ENCODE measurements at places on chromosomes 12 and 14. TPM values are rescaled to one million over a fixed set of nuclear protein-coding genes. Genes with fewer than 3 reads are reported as not detected.

The EML1 gene
- 33.3 TPM for total RNA-seq

DNA sequence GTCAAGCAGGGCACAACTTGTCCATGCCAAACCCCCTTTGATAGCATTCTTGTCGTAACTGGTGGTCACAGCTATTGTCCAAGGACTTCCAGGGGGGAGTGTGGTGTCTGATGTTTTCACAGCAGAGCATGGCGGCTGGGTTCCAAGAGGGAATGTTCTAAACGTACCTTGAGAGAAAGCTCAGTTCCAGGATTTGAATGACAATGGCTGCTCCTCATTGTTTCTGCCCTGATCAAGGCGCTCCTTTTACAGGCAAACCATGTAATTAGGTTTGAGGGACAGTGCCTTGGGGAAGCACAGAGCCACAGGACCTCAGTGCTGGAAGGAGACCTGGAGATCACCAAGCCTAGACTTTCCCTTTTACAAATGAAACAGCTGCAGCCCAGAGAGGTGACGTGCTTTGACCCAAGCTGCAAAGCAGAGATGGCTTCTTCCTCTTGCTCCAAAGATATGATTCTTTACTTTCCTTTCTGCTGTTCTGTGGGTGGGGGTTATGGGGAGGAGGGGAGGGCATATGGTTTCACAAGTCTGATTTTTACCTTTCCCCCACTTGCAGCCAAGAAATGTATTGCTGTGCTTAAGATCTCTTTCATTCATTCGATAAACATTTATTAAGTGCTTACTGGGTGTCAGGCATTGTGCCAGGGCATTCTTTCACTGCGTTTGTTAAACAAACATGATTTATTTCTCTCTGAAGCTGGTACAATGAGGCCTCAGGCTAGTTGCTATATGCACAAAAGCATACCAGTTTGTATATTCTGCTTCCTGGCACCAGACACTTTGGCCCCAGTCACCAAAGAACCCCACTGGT lies 172.8 kb downstream of the KTN1 start:
- DNase-seq: no peak
- no peaks in the 10 kb centered on the region for H3K27me3 ChIP-seq
- no peak overlapping the region for H3K4me3 ChIP-seq
- H3K27ac ChIP-seq: no peak overlapping the region

DNA sequence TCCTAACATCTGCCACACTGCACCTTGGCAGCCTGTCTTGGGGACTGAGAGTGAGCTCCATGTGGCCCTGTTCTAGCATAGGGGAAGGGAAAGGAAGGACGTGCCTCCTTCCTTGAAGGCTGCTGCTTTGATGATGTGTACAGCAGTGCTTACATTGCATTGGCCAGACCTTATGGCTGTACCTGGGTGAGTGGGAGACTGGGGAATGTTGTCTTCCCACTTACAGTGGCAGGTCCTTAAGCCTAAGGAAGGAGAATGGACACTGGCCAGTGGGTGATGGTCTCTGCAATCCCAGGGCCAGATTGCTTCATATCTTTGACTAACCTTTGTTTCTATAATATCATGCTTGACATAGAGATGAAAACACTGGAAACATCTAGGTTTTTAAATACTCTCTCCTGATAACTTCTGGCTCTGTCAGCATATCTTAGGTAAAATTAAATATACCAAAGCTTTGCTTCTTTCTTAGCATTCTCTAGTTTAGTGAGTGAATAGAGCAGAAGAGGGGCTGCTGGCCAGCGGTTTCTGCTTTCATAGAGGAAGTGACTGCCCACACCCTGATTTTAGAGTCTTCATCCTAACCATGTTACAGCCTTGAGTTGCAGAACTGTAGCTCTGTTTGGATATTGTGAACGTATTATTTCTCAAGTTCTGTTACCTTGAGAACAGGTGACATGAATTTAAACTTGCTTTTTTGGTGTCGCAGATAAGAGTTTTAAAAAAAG lies 27.2 kb downstream of the KLC1 start:
- H3K4me1 ChIP-seq: peaks cover 14% of the 10 kb centered on the region
- no peaks in the 10 kb centered on the region for H3K27me3 ChIP-seq
- H3K27ac ChIP-seq: no peak overlapping the region
- no peak overlapping the region for H3K4me3 ChIP-seq
- DNase-seq: no peak
- peaks cover 71% of the 10 kb centered on the region for H3K36me3 ChIP-seq

DNA sequence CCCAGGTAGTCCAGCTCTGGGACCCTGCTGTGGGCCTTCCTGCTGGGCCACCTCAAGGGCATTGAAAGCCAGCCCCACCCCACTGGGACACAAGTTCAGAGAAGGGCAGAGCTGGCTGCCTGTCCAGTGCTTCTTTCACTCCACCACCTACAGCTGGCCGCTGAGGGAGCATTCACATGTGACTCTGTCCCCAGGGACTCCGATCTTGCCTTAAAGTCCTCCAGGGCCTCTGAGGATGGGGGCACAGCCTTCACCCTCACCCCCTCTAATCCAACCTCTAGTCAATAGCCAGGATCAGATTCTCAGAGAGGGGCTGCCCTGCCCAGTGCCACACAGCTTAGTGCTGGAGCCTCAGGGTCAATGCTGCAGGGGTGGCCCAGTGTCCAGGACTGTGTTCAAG lies 5.0 kb upstream of the CYP46A1 start:
- no peak overlapping the region for H3K4me3 ChIP-seq
- DNase-seq: no peak
- no peaks in the 10 kb centered on the region for H3K36me3 ChIP-seq
- H3K27ac ChIP-seq: no peak overlapping the region

- no peaks in the 10 kb centered on the region for H3K27me3 ChIP-seq
- peak overlapping the region; percentile 54 for H3K27ac ChIP-seq
- no peak overlapping the region for H3K4me3 ChIP-seq
- DNase-seq: no peak
Observed at GRCh38 chr12:2243275-2243674, 190.5 kb downstream of the CACNA1C start.

DNA sequence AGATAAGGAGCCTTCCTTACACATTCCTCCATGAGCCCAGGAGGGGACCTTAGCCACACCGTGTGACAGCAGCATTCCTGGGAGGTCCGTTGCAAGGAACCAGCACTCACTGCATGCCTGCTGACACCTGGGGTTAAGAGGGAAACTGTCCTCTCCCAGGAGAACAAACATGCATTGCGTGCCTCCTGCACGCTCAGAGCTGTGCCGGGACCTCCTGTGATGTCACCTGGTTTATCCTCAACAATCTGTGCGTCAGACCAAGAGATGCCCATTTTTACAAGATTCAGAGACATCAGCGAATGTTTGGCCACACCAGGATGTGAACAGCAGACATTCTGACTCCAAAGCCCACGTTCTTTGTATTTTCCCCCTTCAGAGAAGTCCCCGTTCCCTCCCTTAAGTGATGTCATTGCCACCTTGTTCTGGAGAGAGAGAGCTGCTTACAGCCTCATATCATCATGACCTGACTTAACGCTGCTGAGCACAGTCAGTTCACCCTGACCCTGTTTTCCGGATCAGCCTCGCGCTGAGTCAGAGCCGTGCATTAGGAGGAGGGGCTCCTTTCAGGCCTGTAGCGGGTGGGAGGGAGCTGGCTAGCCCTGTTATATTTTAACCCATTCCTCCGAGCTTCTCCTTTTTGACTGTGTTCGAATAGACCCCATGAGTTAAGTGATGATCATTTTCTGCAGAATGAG lies 36.2 kb downstream of the TMEM120B start:
- H3K4me1 ChIP-seq: peaks cover 7% of the 10 kb centered on the region
- DNase-seq: peak; percentile 26
- no peaks in the 10 kb centered on the region for H3K27me3 ChIP-seq
- no peak overlapping the region for H3K4me3 ChIP-seq

The ABCC9 gene
- 104 TPM for total RNA-seq

The KLHL28 gene
- total RNA-seq: 13.2 TPM

DNA sequence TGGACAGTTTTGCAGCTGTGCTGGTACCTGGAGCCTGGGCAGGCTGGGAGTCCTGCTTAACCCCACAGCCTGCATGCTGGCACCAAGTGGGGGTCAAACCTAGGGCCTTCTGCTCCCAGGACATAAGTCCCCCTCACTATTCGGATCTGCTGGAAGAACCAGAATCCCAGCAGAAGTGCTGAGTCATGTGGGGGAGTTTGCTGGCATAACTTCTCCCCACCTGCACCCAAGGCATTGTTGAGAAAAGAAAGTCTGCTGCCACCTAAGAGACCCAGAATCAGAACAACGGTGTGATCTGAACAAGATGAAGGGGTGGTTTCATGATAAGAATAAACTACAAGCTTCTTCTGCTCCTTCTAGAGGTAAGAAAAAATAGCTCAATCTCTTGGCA lies 102.7 kb downstream of the RBM19 start:
- no peaks in the 10 kb centered on the region for H3K27me3 ChIP-seq
- no peak overlapping the region for H3K27ac ChIP-seq
- H3K4me1 ChIP-seq: no peaks in the 10 kb centered on the region
- no peaks in the 10 kb centered on the region for H3K36me3 ChIP-seq
- no peak for DNase-seq
- no peak overlapping the region for H3K4me3 ChIP-seq

The C1S gene
- 25.1 TPM for total RNA-seq

The CD163L1 gene
- 5.1 TPM for total RNA-seq

DNA sequence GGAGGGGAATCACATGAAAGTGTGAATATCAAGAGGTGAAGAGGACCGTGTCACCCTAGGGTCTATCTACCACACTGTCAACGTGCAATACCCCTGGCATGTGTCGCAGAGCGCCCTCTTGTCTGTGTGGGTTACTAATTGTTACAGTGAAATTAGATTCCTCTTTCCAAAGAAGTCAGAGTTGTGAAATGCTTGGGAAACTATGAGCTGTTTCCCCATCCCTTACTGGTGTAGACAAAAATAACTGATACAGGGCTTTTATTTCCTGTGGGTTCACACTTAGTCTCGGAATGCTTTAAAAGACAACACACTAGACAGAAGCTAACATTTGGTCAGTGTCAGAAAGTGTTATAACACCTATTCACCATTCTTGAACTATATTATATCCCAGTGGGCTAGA lies 597.3 kb downstream of the NRXN3 start:
- no peak overlapping the region for H3K27ac ChIP-seq
- no peaks in the 10 kb centered on the region for H3K27me3 ChIP-seq
- no peak for DNase-seq
- H3K4me3 ChIP-seq: no peak overlapping the region

The ENTPD5 gene
- 7.1 TPM for total RNA-seq

DNA sequence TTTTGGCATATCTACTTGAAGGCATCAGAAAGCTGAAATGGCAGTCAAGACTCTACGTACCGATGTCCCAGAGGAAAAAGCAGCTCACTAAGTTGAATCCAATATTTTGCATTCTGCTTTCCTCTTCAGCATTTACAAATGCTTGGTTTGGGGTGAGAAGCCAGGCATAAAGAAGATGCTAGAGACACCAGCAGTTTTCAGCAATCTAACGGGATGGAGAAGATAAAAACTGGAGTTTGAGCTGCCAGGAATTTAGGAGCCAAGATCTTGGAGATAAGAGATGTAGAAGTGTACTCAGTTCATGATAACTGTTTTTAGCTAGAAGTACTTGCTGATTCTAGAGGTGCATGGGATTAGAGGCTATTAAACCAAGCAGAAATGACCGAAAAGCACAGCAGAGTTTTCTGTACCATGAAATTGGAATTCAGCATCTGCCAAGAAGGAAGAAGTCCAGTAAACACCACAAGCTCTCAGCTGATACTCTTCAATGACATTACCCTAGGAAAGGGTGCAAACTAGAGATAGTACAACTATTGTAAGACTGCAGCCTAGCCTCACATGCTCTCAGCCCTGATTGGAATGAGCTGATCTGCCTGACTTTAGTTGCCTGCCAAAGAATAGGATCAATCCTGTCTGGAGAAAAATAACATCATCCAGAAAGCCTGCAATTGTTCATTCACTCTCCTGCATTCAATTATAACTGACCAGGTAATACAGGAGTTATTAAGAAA lies 7.4 kb upstream of the ALDH1L2 start:
- H3K4me1 ChIP-seq: no peaks in the 10 kb centered on the region
- DNase-seq: no peak
- H3K36me3 ChIP-seq: no peaks in the 10 kb centered on the region
- H3K4me3 ChIP-seq: no peak overlapping the region
- no peak overlapping the region for H3K27ac ChIP-seq

DNA sequence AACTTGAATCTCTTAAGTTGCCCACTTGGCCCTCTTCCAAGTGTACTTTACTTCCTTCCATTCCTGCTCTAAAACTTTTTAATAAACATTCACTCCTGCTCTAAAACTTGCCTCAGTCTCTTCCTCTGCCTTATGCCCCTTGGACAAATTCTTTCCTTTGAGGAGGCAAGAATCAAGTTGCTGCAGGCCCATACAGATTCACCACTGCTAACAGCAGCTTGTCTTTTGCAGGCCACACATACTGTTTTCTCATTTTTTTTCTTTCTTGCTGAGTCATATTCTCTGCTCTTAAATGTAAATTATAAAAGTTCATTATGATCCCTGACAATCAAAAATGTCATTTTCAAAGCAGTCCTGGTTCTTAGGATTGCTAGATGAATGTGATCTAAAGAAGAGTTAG lies 1820.8 kb upstream of the FLRT2 start:
- H3K36me3 ChIP-seq: no peaks in the 10 kb centered on the region
- no peak for DNase-seq
- H3K27ac ChIP-seq: no peak overlapping the region
- H3K27me3 ChIP-seq: no peaks in the 10 kb centered on the region

DNA sequence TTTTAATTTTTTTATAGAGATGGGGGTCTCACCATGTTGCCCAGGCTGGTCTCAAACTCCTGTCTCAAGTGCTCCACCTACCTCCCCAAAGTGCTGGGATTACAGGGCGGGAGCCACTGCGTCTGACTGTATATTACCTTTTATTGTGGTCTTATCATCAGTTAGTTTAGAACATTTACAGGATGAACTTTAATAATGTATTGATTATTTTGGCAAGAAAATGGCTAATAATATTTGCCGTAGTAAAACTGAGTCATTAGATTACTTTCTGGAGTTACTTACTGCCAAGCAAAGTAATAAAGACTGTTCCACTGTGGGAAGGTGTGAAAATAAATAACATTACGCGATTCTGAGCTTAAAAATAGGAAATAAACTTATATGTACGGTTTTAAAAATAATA lies 21.9 kb upstream of the KDM2B start:
- no peak for DNase-seq
- H3K36me3 ChIP-seq: no peaks in the 10 kb centered on the region
- H3K4me1 ChIP-seq: no peaks in the 10 kb centered on the region
- H3K27me3 ChIP-seq: no peaks in the 10 kb centered on the region
- no peak overlapping the region for H3K4me3 ChIP-seq

The NRIP2 gene
- 2.8 TPM for total RNA-seq

The CAPS2 gene
- 14.7 TPM for total RNA-seq

DNA sequence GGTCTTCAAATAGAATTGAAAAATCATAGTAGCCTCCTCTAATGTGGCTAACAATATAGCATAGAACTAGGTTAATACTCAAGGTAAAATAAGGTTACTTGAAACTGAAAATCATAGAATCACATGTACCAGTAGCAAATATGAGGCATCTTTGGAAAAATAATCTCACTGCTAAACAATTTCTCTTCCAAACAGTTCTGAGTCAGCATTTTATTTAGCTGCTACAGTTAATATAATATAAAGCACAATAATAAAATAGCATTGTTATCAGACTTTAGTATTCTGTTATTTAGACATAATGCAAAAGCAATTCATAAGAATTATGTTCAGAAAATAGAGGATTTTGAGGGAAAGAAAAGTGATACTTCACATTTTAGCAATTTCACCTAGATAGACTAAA lies 35.0 kb downstream of the ERO1A start:
- H3K4me3 ChIP-seq: no peak overlapping the region
- no peak for DNase-seq
- peaks cover 96% of the 10 kb centered on the region for H3K36me3 ChIP-seq
- H3K27me3 ChIP-seq: no peaks in the 10 kb centered on the region
- no peak overlapping the region for H3K27ac ChIP-seq

The MAP1LC3B2 gene
- 1.8 TPM for total RNA-seq

The INHBC gene
- not detected for total RNA-seq

Measured in heart right ventricle (tissue), 16 donors.